Stimulated activated naive CD4-positive, alpha-beta T cell (primary cell): ENCODE measurements at places on chromosomes 2 and 18.

GRCh38 chr18:75544051-75544481 is 116.6 kb upstream of the SMIM21 start:
- DNase-seq = no peak

DNA sequence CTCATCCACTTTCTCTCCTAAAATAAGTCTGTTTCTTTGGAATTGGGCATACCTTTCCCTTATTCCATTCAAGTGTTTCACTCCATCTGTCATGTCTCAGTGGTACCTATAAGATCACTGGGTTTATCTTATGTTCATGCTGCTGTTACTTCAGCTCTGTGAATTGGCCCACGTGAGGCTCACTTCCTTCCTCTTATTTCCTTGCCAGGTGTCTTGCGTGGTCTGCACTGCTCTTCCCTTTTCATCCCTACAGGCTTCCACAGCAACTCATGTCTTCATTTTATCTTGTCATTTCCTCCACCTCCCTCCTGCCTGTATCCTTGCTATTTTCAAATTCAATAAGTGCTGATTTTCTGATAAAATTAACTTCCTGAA is 159.1 kb upstream of the ALPP start:
- no peak for DNase-seq

- no peak for DNase-seq
These were observed 261.1 kb downstream of the ANAPC1 start for GRCh38 chr2:111622859-111623258.

DNA sequence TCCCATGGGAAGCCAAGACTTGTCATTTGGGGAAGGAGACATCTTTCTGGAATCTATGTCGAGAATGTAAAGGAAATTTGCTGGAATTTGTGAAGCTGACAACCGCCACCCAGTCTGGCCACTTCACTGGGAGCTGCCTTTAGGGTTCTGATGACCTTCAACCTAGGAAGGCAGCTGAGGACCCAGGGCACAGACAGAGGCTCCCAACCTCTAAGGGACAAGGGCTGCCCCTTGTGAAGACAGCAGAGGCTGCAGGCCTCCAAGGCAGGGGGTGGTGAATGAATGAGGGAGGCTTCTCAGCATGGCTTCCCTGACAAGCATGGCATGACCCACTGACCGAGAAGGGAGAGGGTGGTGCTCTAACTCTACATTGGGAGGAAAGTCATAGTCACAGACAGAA is 128.9 kb upstream of the ASB18 start:
- DNase-seq = no peak

DNA sequence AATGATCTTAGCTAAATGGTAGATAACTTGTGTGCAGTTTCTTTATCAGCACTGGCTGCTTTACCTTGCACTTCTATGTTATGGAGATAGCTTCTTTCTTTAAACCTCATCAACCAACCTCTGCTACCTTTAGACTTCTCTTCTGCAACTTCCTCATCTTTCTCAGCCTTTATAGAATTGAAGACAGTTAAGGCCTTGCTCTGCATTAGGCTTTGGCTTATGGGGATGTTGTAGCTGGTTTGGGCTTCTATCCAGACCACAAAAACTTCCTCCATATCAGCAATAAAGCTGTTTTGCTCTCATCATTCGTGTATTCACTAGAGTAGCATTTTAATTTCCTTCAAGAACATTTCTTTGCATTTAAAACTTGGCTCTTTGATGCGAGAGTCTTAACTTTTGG is 123.7 kb downstream of the PIK3C3 start:
- no peak for DNase-seq

DNA sequence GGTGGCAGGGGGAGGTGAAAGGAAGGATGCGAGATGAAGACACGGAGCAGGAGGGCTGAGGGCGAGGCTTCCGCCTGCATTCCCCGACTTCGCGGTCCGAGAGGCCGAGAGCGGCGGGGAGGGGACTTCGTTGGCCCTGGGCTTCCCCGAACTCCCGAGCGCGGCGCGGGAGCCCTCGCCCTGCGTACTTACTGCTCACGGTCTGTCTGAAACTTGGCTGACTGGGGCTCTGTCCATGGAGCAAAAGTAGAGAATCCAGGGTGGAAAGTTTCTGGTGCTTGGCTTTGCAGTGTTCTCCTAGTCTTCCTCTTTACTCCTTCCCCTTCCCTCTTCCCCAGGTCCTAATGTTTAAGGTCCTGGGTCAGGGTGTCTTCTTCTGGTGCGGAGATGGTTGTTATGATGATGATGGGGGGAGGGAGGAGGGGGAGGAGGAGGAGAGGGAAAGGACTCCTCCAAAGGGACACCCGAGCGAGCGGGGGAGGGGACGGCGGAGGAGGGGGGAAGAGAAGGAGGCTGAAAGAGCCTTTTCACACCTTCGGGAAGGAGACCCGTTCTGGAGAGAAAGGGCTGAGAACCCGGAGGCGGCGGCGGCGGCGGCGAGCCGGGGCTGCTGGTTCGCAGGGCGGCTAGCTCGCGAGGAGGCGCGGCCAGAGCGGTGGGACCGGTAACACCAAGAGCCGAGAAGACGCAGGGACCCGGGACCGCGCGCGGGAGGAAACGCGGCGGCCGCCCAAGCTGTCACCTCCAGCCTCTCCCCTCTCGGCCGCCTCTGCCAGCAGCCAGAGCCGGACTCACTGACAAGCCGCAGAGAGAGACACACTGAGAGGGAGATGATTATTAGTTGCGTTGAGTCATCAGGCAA is at the start of gene SATB2:
SATB2 (minus strand) TSS at position 793 of the 862 bp plus-strand sequence. CDS start 1,902 bp downstream, outside the sequence.
- no peak for DNase-seq

DNA sequence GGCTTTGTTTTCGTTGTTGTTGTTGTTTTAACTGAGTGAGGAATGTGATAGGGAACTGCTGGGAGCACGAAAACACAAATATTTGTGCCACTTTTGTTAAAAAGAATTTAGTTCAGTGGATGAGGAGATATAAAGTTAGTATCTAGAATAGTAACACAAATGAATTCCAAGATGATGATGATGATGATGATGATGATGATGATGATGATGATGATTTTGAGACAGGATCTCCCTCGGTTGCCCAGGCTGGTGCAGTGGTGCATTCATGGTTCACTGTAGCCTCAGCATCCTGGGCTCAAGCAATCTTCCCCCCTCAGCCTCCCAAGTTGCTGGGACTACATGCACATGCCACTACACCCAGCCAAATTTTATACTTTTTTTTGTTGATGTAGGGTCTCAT is 223.7 kb downstream of the DSEL start:
- DNase-seq = no peak

- DNase-seq = no peak
These were observed 541.2 kb downstream of the NUP35 start for GRCh38 chr2:183665425-183665824.

- no peak for DNase-seq
These were observed 4.9 kb upstream of the PDCD1 start for GRCh38 chr2:241863536-241863954.

GRCh38 chr18:41706301-41706700 is 248.7 kb upstream of the PIK3C3 start:
- DNase-seq = no peak

DNA sequence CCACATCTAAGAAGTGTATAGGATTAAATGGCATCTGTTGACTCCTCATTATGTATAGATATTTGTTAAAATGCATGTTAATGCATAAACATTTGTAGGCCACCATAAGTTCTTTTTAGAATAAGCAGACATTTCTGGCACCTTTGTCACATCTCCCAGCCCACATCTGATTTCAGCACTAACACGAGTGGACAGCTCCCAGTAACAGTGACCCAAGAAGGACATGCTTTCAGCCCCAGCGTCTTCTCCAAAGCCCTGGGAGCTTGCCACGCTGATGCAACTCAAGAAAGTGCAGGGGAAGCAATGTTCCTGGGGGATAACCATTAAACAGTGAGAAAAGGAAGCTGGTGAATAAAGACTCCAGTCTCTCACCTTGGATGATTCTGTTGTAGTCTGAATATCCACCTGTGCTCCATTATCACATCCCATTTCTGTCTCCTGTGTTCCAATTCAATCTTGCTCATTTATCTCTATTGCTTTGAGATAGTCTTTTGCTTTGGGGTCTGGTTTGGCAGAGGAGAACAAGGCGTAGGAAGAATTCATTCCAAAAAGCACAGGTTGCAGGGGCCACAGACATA is 182.6 kb upstream of the THSD7B start:
- DNase-seq = no peak

DNA sequence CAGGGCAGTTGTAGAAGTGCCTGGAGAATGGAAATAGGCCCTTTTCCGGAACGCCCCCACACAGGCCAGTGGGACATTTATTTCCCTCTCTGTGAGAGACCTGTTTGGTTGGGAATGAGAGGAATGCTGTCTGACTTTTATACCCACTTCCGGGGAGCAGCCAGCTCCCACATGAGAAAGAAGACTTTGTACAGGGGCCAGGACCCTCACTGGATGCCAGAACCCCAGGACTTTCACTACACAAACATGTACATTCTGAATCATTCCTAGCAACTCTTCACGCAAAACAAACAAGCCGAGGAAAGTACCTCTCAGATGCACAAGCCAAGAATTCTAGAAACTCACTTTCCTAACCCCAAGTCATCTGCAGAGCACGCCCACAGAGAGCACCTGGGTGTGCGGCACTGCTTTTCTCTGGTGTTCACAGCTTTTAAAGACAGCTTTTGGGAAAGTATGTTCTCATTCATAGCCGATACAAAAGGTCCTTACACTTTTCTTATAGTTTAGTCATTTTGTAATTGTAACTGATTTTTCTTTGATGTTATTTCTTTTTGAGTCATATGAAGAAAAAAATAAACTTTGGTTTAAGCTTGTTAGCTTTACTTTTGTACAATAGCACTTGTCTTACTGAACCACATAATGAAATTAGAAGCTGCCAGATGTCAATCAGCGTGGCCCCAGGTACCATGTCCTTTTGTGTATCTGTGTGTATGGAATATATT is 856.1 kb upstream of the ID2 start:
- no peak for DNase-seq

GRCh38 chr2:164754157-164755093 is 87.2 kb downstream of the COBLL1 start:
- no peak for DNase-seq

DNA sequence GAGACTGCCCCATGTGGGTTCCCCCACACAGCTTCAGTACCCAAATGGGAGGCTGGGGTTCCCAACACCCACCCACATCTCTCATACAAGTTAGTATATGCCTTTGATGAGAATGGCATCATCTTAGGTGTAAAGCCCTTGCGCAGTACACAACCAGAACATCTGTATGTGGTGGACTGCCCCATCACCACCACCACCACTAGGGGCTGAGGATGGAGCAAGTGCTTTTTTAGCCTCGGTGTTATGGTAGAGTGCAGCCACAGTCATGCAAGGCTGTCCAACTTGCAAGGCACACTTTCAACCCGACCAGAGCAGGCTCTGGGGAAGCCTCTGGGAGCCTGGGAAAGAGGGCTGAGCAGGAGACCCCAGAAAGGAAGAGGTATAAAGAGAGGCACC is 241.2 kb downstream of the TFCP2L1 start:
- DNase-seq = no peak

- DNase-seq = no peak
These were observed 44.2 kb downstream of the ARID5A start for GRCh38 chr2:96580771-96581170.

DNA sequence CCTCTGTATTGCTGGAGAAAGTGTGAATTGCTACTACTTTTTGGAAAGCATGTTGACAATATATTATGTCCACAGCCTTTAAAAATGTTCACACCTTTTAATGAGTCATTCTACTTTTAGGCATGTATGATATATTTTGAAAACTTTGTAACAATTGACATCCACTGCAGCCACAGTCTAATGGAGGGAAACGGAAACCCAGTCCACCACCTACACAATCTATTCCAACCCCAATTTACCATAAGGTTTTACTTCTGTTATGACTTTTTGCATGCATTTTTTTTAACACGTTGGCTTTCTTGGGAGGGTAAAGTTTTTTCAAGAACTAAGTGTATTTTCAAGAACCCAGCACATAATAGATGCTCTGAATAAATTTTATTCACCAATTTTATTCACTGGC is 38.5 kb upstream of the ATP8B1 start:
- DNase-seq = no peak

DNA sequence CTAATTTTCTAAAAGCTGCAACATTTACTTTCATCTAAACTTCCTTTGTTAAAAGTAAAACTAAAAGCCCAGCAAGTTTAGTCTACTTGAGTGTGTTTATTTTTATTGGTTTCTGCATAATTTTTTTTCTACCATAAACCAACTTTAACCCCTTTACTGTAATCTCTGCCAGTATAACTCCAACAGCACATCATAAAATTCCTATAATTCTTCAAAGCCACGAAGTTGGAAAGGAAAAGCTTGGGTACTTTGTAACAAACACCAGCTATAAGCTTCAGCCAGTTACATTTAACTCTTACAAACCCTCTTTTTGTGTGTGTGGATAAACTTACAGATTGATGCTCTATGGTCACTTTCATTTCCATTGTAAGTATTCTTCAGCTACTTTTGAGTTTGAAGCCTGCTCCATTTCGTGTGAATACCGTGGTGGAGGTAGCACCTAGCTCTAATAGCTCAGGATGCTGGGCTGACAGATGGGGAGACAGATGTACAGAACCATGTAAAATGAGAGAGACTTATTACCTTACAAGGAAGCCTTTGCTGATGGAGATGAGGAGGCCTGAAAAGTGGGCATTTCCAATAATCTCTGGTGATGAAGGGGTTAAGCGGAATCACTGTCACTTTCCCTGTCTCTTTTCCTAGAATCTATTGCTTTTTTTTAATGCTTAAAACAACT is 42.5 kb downstream of the ZEB2 start:
- no peak for DNase-seq

- DNase-seq = no peak
These were observed 607 bp upstream of the UBE2F start for GRCh38 chr2:237966250-237966564.

- DNase-seq = no peak
These were observed 220.6 kb upstream of the CCDC68 start for GRCh38 chr18:55179835-55180234.

DNA sequence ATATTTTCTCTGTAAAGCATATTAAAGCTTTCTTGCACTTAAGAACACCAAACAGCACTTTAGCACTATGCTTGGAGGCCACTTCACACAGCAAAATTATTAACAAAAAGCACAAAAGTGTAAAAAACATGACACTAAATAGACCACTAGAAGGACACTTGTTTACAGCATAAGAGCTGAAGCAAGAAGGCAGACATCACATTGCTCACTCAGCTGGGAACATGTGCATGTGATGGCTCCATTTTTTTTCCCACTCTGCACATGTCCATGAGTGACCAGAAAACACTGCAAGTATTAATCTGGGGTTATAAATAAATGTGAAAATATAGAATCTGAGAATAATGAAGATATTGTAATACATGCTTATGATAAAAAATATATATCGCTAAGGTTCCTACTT is 103.1 kb upstream of the MAPRE2 start:
- DNase-seq = no peak

- DNase-seq = peak; percentile 8
These were observed 1.1 kb upstream of the SNED1 start for GRCh38 chr2:240997141-240997855.

- DNase-seq = peak; percentile 69
These were observed 28.5 kb downstream of the HPCAL1 start for GRCh38 chr2:10331027-10331701.

DNA sequence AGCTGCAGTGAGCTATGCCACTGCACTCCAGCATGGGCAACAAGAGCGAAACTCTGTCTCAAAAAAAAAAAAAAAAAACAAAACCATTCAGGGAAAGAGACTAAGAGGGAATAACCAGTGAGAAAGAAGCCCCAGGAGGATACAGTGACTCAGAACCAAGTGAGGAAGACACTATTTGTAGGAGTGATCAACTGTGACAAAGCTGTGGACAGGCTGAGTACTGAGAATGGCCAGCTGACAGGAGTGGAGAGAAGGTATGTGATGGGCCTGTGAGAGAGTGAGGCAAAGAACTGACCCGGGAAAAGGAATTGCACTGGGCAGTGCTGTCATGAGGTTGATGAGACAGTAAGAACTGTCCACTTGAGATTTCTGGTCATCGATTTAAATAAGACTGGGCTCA is 6.7 kb upstream of the LCT start:
- DNase-seq = no peak
